Activated T-cell treated with anti-CD3 and anti-CD28 coated beads for 4 hours (primary cell): ENCODE measurements at places on chromosomes 7 and 10.

DNA sequence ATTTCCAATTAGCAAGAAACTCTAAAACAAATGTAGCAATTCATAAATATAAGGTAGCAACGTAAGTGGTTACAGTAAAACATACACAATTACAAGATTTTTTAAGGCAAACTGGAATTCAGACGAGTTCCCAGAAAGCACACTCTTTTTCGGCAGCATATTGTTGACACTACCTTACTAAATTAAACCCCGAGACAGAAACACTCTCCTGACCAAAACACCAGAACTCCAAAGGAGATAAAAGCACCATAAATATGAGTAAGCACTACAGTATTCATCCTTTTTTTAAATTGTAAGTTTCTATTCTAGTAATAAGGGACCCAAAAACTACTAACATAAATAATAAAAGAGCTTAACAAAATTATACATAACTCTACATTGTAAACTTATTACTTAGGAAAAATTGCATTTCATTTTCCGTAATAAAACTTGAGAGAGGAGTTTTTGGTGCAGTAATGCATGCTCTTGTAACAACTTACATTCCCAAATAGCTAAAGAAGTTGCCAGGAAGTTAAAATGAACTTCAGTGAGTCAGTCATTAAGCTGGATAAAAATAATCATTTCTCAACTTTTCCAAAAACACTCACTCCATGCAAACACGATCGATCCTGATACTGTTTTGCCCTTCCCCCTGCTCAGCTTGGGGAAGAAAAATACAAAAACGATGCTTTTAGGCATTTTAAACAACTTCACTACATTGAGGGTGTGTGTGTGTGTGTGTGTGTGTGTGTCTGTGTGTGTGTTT is 2.0 kb downstream of the PIP4K2A start:
- DNase-seq: no peak

DNA sequence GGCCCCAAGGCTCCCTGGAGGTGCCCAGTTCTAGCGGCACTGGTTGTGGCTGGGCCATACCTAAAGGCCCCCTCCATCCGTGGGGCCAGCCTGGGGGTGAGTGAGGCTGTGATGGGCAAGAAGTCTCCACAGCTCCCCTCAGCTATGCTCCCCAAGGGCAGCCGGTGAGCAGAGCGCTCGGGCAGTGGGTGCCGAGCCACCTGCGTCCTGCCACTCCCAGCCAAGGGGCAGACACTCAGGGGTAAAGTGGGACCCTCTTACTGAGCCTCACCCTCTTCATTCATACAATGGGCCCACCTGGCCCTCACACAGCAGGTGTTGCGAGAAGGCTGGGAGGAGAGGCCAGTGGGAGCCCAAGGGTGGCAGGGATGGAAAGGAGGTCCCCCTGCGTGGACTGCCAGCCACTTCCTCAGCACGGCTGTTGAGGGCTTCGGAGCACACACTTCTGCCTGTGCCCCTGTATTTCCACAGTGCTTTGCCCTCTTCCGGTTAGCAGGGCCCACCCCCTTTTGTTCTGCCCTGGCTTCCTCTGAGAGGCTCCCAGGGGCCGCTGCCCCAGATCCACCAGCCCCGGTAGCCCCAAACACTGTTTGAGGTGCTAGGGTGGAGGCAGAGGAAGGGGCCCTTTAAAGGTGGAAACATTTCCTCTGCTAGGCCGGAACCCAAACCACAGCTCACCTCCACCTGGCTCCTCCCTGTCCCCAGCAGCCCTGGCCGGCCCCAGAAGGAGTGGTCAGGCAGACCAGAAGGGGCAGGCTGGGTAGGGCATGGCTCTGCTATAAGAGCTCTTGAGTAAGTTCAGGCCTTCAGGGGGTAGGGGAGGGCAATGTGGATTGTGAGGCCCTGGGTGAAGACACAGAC is 16.4 kb upstream of the C10orf105 start:
- peak; percentile 45 for DNase-seq

DNA sequence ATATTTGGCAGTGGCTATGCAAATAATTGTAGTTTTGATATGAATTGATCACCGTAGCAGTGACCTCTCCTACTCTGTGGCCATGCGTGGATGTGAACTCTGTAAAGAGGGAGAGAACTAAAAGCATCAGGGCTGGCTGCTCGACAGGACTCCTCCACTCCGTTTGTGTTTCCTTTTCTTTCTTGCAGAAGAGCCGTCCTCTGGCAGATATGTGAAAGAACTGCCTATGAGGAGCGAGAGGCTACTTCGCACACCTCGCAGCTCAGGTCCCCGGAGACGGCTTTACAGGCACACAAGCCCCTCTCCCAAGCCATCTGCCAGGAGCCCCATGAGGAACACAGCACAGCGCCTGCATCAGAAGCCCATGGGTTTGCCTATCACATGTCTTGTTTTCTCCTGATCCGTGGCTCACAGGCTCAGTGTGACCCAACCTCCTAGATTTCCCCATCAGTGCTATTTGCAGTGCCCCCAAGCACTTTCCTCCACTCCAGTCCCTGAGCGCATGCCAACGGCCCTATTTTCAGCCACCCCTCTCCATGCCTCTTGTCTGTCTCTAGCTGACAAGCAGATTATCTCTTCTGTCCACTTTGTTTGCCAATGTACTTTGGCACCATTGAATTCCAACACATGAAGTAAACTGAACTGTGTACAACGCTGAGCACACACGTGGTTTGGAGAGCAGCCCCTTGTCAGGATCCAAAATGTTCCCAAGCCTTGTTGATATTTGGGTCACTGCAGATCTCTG is 164.3 kb upstream of the AKR1E2 start:
- DNase-seq: no peak

DNA sequence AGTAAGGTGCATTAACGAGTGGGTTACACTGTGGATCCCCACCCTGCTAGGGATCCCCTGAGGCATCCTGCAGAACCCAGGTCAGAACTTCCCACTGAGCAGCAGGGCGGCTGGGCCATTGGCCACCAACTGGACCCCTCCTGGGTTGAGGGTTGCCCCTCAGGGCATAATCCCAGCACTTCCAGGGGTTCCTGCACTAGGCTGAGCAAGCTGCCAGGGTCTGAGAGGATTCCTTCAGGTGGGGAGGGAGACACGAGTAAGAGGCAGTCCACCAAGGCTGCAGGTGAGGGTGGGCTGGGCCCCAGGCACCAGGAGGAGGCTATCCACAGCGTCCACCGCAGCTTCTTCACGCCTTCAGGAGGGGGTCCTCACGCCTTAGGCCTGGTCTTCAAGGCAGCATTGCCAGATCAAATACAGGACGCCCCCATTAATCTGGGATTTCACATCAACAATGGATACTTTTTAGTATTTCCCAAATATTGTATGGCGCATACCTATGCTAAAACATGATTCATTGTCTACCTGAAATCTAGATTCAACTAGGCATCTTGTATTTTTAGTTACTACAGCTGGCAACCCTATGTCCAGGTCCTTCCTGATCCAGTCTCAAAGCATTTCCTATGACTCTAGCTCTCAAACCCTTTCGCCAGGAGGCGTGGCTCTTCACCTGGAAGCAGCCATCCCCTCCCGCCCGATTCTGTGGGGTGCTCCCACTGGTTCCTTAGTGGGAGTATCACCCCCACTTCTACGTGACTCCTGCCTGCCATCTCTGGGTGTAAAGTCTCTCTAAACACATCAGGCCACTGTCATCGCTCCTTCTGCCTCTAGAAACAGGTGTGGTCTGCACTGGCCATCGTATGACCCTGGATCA is 4.1 kb downstream of the PRKAG2 start:
- no peak for DNase-seq

DNA sequence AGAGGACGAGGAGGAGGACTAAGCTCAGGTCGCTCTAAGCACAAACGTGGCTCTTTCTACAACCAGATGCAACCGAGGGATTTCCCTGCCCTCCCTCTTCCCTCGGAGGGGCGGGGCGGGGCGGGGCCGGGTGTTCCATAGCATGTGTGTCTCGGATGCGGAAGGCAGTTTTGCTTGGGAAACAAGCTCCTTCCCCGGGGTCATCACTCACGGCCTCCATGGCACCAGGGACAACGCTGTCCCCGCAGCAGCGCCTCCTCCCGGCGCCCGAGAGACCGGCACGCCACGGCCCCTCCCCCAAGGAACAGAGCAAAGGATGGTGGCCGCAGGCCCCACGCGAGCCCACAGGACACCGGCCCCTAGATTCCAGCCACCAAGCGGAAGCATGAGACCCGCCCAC is 110.5 kb downstream of the PAXIP1 start:
- no peak for DNase-seq

GRCh38 chr10:105855791-105856190 is 1214.7 kb downstream of the SORCS3 start:
- no peak for DNase-seq

DNA sequence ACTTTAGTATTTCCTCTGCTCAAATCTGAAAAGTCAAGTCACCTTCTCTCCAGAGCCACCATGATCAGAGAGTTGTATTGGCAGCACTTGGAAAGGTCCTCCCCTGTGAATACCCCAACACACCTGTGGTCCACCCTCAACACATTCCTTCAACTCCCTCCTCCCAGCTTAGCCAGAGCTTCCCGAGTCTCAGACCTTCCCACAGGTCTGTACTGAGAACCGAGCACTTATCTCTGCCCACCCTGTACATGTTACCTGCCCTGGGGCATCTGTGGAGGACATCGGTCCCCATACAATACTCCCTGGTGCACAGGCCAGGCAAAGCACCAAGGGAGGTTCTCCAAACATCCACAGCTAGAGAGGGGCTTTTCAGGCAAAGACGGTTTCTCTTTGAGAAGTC is 30.6 kb downstream of the SORBS1 start:
- no peak for DNase-seq
